ENCODE measurements at places on chromosomes 13 and 19. TPM values are rescaled to one million over a fixed set of nuclear protein-coding genes. Genes with fewer than 3 reads are reported as not detected.
A peak's percentile ranks its signal among the peaks of the same experiment; 100 is the strongest.

- DNase-seq = peak; percentile 68
Observed at GRCh38 chr13:26015271-26016125, 36.3 kb downstream of the SHISA2 start.

GRCh38 chr19:47378246-47378645 is 29.1 kb downstream of the DHX34 start:
- no peak for DNase-seq

DNA sequence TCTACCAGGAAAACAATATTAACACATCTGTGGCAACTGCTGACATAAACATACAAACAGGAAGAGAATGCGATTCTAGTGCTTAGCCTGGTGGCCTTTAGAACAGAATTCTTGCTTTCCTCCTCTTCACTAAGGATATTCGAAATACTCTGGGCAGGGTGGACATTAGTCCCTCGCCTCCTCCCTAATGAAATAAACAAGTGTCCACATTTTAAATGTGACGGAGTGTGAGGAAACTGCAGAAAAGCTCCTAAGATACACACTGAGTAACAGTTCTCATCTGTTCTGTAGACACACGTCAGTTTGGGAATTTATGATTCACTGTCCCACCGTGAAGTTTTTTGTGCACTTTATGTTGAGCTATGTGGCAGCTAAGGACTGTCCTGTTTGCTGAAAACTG is 639 bp downstream of the STARD13 start:
- DNase-seq = peak; percentile 52

- no peak for DNase-seq
Observed at GRCh38 chr13:39571502-39572092, 31.4 kb downstream of the LHFPL6 start.

GRCh38 chr13:83935566-83935965 is 53.3 kb upstream of the SLITRK1 start:
- DNase-seq = no peak

DNA sequence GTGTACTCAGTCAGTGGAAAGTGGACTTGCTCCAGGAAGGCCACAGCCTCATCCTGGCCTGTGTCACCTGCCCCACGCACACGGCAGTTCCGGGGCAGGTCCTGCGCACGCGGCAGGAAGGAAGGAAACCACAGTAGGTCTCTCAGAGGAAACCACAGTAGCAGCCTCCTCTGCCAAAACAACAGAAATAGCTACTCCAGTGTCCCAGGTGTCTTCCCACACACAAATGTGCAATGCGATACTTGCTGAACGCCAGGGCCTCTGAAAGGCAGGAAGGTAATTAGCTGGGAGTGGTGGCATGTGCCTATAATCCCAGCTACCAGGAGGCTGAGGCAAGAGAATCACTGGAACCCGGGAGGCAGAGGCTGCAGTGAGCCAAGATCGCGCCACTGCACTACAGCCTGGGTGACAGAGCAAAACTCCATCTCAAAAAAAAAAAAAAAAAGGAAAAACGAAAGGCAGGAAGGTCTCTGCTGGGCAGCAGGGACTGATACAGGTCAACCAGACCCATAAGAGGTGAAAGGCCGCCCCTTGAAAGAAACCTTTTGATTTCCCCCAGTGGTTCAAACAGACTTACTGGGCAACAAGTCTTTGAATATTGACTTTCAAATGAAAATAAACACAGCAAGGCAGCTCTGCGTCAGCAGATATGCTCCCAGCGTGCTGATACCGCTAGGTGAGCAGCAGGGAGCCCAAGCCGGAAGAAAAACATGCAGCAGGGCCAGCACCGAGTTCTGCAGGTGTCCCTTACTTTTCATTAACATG is 49.5 kb downstream of the CRYL1 start:
- DNase-seq = no peak

GRCh38 chr19:7597689-7598088 is 2.0 kb downstream of the CAMSAP3 start:
- DNase-seq = no peak

- DNase-seq = peak; percentile 84
Observed at GRCh38 chr19:6092329-6093286, 17.7 kb downstream of the RFX2 start.

GRCh38 chr13:71808708-71809107 is 58.3 kb downstream of the DACH1 start:
- DNase-seq = no peak

GRCh38 chr13:72430923-72431322 is 296.5 kb downstream of the MZT1 start:
- DNase-seq = no peak

GRCh38 chr13:74133657-74134201 is 475 bp downstream of the KLF12 start:
- DNase-seq = peak; percentile 97

- DNase-seq = no peak
Observed at GRCh38 chr13:44287958-44288357, 85.7 kb upstream of the SERP2 start.

DNA sequence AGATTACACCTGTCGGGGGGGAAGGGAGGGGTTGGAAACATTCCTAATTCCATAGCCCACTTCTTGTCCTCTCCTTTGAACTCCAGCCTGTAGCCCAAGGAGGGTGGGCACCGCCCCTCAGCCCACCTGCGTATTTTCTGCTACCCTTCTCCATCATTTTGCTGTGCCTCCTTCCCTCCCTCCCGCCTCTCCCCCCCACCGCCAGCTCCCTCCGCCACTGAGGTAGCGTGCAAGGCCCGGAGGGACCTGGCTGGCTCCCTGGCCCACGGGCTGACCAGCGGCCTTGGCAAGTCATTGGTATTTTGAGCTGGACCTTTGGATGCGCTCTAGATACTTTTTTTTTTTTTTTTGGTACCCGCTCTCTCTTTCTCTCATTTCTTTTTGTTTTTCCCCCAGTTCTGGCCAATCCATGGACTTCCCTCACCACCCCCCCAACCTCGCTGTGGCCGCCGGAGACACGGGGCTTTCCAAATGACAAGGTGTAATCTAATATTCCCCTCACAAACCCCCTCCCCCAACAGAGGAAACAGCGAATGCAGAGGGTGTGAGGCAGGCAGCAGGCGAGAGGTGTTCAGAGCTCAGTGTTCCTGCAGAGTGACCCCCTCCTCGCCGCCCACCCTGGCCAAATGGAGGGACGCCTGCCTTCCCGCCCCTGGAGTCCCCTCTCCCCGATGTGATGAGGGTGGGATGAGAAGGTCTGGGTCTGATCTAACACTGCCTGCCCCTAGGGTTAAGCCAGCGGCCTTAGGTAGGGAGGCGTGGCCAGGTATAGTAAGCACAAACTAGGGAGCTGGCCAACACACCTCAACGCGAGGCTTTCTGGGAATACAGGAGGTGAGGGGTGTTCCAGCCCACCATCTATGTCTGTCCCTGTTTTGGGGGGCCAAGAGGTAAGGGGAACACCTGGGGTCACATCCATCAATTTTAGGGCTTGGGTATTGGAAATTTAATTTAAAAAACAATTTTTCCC is 89.2 kb downstream of the PTPRS start:
- no peak for DNase-seq

- no peak for DNase-seq
Observed at GRCh38 chr19:45667620-45668341, at the start of gene GIPR. Gene GIPR, plus strand, starts transcription at chr19:45668221. Its CDS starts 1,300 bp downstream, at chr19:45669521.

- DNase-seq = no peak
Observed at GRCh38 chr13:97414392-97414791, 19.6 kb upstream of the RAP2A start.

GRCh38 chr19:15264061-15264932 is 32.0 kb upstream of the EPHX3 start:
- peak; percentile 88 for DNase-seq

GRCh38 chr19:5990289-5990797 is 12.4 kb upstream of the RANBP3 start:
- peak; percentile 27 for DNase-seq

GRCh38 chr13:107713314-107713713 is 502.0 kb downstream of the LIG4 start:
- DNase-seq = no peak

DNA sequence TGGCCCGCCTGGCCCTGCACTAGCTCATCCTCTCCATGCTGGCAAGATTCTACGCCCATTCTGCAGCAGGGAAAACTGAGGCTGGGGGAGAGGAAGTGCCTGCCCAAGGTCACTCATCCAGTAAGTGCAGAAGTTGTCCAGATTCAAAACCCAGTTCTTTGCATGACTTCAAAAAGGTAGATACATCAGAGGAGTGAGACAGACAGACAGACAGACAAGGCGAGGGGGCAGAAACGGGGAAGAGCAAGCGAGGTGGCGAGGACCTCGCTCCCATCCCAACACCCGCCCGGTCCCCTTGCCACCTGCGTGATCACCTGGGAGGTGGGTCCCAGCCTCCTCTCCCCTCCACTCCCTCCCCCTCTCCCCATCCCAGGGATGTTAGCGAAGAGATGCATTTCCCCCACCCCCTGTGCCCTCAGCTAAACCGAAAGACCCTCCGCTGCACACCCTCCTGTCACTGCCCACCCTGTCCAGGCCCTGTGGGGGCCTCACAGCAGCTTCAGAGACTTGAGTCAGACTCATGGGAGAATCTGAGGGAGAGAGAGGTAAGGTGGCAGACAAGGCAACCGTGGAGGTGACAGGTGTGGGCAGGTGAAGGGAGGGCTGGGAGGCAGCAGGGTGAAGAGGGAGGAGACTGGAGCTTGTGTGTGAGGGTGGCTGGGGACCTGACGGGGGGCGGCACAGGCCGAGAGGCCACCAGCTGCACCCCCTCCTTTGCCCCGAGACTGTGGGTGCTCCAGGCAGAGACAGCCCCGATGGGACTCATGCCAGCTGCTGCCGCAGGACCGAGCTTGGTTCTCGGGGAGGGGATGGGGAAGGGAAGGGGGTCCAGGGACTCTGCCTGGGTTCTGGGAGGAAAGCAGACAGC is 18.9 kb downstream of the LRRC4B start:
- no peak for DNase-seq

DNA sequence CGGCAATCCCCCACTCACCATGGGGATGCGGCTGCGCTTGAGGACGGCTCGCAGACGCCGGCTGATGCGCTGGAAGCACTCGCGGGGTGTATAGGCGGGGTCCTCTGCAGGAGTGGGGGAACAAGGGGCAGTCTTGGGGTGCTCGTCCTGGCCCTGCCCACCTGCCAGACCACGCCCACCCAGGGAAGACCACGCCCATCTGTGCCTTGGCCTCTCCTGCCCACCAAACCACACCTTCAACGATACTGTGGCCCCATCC is 6.7 kb downstream of the RNU6-9 start:
- DNase-seq = no peak

DNA sequence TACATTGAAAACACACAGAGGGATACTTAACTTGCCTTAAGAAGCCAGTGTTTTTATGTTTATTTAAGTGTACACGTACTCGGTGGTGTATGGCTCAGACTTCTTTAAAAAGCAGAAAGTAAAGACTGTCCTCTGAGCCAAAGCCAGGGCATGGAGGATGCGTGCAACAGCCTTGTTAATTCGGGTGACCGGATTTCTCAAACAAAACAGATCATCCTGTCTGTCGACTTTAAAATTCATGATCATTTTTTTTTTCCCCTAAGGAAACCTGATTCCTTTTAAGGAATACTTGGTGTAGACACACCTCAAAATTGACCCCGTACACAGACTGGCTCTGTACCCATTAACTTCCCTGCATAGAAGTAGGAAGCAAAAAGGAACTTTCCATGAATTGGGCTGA is 124.7 kb upstream of the RNF113B start:
- DNase-seq = no peak

DNA sequence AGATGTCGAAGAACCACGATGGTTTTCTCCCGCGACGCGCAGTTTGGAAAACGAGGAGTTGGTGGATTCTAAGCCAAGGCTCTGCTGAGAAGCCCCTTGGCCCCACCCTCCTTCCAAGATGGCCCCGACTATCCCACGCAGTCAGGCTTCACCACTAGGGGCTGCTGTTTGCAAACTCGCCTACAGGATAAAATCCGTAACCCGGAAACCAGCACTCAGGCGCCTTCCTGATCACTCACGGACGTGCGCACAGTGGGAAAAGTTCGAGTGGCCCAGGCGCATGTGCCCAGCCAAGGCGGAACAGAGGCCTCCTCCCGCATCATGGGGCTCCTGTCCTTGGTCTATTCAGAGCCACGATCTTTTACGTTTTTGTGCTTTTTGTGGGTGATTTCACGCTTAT is 19.2 kb upstream of the UQCR11 start:
- DNase-seq = peak; percentile 73

GRCh38 chr13:48901781-48902180 is 73.9 kb upstream of the FNDC3A start:
- DNase-seq = no peak

DNA sequence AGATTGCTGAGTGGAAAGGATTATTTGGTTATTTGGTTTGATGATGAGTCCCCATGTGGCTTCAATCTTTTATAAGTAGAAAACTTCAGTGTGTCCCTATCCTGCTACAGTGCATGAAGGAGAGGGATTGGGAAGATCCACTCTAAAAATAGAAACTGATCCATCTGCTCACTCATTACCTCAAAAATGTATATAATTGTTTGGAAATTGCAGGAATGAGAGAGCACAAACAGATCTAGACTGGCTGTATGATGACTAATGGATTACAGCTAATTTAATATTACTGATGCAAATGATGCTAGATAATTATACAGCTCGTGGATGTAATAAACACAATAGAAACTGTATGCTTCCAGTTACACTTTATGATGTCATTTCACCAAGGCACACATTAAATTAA is 625.3 kb upstream of the PRR20A start:
- no peak for DNase-seq

ZNF154 gene
- 13.1 TPM for total RNA-seq

CEACAM7 gene
- total RNA-seq = 10.8 TPM

C19orf73 gene
- total RNA-seq = 0.51 TPM

PCDH9 gene
- 6.9 TPM for total RNA-seq

MAG gene
- total RNA-seq = 2.3 TPM

STARD13 gene
- total RNA-seq = 41.6 TPM

IL11 gene
- total RNA-seq = not detected

CHST8 gene
- total RNA-seq = 0.41 TPM

VSTM2B gene
- not detected for total RNA-seq

C5AR2 gene
- 0.31 TPM for total RNA-seq

TEX26 gene
- total RNA-seq = not detected

RASGRP4 gene
- 0.41 TPM for total RNA-seq

MCEMP1 gene
- total RNA-seq = not detected

ATP4A gene
- total RNA-seq = not detected

ZNF329 gene
- 20.9 TPM for total RNA-seq

CEACAM3 gene
- not detected for total RNA-seq

LILRB1 gene
- total RNA-seq = 0.51 TPM

ZNF546 gene
- total RNA-seq = 16.4 TPM

MCF2L gene
- total RNA-seq = 60.7 TPM

ADAMTS10 gene
- total RNA-seq = 24.8 TPM

F2RL3 gene
- 1.3 TPM for total RNA-seq

SEMA6B gene
- 15.4 TPM for total RNA-seq

CEACAM1 gene
- 3.8 TPM for total RNA-seq

ZNF534 gene
- not detected for total RNA-seq

Data from tongue (tissue), 3 donors.